ENCODE measurements at places on chromosomes 13 and 19. TPM values are rescaled to one million over a fixed set of nuclear protein-coding genes. Genes with fewer than 3 reads are reported as not detected.

Gene KLK6
- total RNA-seq: not detected

Gene CYP2B6
- total RNA-seq: not detected

Gene PCSK4
- total RNA-seq: 0.19 TPM

Gene CALR3
- total RNA-seq: not detected

Gene RGL3
- total RNA-seq: 7.0 TPM

Gene FAM124A
- total RNA-seq: 0.96 TPM

Gene IGFL2
- not detected for total RNA-seq

Data from regular cardiac myocyte (primary cell).